ENCODE measurements at places on chromosomes 4 and X.

DNA sequence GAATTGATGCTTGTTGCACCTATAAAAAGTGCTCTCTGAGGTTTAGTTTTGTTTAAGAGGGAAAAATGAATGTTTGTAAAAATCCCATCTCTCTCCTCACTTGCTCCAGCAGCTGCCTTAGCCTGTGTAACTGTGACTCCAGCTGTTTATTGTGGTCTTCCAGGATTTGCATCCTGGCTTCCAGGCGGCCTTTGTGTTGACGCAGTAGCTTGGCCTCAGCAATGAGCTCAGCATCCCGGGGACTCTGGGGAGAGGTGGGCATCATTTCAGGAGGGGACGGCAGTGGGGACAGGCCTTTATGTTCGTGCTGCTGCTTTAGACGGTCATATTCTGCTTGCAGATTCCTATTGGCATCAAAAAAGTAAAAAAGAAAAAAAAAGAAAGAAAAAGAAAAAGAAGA lies 75.3 kb upstream of the FTHL17 start:
- DNase-seq, result no peak

DNA sequence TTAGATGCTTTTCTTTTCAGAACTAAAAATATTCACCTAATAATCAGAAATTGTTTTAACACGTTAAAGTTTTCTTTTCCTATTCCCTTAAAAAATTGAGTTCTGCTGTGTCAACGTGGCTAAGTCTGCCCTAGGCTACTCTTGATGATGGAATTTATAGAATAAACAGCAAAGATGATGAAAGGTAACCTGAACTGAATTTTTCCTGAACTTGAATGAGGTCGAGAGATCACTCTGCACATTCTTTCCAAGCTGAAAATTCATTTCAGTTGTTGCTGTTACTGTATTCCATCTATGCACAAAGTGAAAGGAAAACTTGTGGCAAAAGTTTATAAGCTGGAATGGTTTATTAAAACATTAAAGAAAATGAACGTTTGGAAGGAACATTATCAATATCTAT lies 245.9 kb upstream of the GIMD1 start:
- DNase-seq, result no peak

GRCh38 chr4:85078016-85078415 lies 111.5 kb upstream of the WDFY3 start:
- no peak for DNase-seq

GRCh38 chr4:82434949-82435348 lies 4.6 kb downstream of the ENOPH1 start:
- DNase-seq, result no peak

DNA sequence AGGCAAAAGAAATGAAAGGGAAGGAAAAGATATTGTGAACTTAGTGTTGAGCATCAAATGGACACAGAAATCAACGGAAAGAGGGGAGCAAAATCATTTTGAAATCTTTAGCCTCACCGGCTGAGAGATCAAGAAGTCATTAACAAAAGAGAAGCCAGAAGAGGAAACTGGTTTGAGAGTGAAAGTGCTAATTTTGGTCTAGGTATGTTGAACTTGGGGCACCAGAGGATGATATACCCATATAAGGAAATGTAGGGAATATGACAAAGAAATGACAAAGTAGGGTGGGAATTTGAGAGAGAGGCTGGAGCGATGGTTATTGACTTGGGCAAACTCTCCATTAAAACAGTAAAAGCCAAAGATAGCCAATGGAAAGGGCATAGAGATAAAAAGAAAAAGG lies 183.4 kb upstream of the ATOH1 start:
- DNase-seq, result no peak

- no peak for DNase-seq
These were observed 95.0 kb downstream of the ARX start for GRCh38 chrX:24920769-24921168.

GRCh38 chr4:82744284-82744968 lies 54.2 kb downstream of the SCD5 start:
- no peak for DNase-seq

- no peak for DNase-seq
These were observed 13.4 kb downstream of the RBBP7 start for GRCh38 chrX:16856744-16857143.

- DNase-seq, result no peak
These were observed 60.2 kb upstream of the MSN start for GRCh38 chrX:65607070-65607742.

DNA sequence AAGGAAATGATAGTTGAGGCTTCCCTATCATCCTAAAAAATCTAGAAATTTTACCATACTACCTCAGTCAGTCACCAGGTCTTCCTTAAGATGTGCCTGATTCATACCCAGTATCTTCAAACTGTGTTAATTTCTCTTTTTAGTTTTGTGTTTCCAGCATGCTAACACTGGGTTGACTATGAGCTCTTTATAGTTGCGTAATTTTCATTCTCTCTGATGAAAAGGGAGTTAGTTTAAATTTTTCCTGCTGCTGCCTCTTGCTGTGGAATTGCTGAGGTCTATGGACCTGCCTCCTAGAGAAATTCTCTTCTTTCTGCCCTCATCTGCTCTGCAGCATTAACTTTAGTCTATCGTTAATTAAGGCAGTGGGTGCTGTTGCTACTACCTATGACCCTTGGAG lies 66.6 kb downstream of the BANK1 start:
- DNase-seq, result no peak

DNA sequence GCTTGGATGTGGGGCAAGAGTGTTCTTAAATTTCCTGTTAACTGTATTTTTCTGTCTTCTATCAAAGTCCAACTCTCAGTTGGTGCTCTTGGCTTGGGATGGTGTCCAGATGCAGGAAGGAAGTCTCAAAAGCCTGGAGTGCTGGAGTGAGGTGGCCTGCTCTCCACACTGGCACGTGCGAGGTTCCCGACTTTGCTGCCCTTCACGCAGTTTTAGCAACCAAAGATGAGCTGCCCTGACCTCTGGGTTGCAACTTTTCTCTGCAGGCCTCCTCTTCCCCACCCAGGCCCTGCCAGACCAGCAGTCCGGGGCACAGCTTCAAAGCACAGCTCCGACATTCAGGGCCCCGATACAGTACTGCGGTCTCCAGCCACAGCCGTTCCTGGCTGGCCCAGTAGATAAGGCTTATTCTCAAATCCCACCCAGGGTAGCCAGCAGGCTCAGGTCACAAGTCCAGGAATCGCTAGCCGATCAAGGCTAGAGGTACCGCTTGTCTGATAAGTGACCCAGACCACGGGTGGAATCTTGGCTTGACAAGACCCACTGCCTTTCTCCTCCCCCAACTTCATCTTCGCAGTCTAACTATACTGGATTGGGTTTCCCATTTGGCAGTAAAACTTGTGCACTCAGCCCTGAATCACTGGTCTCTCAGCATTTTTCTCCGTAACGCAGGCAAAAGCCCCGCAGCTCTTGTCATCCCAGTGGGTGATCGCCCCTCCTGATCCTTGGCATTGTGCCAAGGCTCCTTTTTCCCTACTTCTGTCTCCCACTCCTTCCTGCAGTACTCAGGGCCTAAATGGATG lies 21.8 kb upstream of the JADE1 start:
- DNase-seq, result no peak

DNA sequence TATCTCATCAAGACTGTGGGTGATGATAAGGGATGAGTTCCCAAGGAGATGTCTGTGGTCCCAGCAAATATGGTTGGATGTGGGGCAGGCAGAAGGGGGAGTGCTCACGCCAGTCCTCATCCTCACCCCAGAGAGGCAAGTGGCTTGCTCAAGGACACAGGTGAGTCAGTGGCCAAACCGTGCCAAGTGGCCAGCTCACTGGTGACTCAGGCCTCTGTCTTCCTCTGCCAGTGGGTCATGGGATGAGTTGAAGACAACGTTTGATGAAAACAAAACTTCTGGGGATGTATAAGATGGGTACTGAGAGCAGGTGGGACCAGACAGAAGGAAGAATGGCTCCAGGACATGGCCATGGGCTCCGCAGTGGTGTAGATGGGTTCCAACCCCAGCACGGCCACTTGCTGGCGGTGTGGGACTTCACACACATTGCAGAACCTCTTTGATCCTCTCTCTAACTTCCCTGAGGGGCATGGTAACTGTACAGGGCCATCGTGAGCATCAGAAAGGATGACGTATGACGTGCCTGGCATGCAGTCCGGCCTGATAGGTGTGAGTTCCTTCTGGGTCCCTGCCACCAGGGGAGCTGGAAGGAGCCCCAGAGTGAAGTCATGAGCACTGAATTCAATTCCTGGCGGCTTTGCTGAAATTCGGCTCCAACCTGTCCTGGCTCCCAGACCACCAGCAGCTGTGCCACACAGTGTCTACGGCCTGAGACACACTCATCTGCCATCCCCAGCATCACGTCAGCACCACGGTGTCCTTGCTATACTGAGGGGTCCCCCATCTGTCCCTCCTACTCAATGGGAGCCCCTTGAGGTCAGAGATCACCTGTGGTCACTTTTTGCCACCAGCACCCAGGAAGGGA lies 41.3 kb upstream of the GPR78 start:
- DNase-seq, result no peak

DNA sequence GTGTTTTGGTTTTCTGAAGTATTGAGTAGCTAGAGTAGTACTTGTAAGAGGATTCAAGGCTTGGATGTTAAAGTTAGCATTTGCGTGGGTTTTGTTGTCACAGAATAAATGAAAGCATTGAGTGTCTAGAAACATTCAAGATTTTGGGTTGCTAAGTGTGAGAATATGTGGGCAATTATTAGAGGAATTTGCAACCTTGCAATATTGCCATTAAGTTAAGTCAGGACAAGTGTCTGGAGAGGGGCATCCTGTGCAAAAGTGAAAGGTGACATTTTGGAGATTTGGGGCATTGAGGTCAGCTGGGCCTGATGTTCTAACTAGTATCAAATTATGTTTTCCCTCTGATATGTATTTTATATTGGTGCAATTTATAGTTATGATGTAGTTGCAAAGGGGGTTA lies 533.9 kb upstream of the GRID2 start:
- DNase-seq, result no peak

- DNase-seq, result no peak
These were observed 40.0 kb upstream of the APLN start for GRCh38 chrX:129694805-129695204.

DNA sequence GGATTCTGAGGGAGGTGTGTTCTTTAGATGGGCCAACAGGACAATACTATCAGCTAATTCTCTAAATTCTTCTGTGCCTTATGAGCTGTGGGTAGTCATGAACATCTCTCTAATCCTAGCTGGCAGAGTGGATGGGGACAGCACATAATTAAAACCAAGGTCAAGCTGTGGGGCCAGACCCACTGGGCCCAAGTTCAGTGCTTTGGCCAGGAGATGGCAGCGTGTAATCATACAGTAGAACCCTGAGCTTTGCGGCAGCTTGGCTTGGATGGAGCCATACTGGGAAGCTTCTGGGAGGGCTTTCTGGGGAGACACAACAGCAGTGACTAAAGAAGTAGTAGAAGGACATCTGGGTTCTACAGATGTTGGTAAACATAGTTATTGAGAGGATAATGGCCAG lies 140.3 kb upstream of the CXCL13 start:
- DNase-seq, result no peak

GRCh38 chr4:52358366-52358765 lies 300.7 kb downstream of the USP46 start:
- no peak for DNase-seq

DNA sequence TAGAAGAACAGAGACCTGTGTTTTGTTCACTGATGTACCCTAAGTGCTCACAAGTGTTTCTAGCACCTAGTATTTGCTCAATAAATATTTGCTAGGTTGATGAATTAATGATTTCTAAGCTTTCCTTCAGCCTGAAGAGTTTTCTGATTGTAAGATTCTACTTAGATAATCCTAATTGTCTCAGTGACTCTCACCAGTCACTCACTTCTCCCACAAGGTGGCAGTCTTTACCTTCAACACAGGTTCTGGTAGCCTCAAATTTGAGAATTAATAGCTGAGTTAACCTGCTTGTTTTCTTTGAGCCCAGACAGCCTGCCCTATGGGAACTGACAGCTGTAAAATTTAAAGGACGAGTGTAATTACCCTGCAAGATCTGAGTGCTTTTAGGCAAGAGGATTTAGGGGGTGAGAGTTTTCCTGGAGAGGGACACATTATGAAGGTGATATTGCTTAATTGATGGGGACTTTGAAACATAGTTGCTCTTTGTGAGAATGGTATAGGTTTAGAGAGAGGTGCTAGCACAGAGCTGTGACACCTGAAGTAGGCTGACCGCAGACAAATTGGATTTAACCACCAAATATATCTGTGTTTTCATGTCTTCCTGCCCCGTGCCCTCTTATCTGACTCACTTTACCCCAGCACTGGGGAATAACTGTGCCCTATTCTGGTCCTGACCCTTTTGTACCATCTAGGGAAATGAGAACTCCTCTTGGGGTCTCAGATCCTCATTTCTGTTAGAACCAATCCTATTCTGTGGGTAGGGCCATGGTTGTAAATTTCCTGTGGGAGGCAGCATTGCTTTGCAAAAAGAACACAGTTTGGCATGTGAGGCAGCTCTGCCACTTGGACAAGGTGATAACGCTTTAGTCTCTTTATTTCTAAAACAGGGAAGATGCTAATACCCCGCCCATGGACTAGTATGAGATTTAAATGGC lies 27.7 kb downstream of the CD38 start:
- DNase-seq, result no peak

GRCh38 chrX:38999967-39000745 lies 198.9 kb downstream of the MID1IP1 start:
- no peak for DNase-seq

DNA sequence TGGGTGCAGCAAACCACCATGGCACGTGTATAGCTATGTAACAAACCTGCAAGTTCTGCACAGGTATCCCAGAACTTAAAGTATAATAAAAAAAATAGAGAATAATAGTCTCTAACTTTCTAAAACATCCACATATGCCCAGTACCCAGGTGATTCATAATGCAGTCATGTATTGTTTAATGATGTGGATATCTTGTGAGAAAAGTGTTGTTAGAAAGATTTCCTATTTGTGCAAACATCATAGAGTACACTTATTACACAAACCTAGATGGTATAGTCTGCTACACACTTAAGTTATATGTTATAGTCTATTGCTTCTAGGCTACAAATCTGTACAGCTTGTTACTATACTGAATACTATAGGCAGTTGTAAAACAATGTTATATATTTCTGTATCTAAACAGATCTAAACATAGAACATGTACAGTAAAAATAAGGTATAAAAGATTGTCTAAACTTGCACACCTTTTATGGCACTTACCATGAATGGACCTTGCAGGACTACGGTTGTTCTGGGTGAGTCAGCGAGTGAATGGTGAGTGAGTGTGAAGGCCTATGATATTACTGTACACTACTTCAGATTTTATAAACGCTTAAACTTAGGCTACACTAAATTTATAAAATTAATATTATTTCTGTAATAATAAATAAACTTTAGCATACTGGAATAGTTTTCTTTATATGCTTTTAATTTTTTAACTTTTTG lies 232.2 kb upstream of the SLIT2 start:
- DNase-seq, result no peak

DNA sequence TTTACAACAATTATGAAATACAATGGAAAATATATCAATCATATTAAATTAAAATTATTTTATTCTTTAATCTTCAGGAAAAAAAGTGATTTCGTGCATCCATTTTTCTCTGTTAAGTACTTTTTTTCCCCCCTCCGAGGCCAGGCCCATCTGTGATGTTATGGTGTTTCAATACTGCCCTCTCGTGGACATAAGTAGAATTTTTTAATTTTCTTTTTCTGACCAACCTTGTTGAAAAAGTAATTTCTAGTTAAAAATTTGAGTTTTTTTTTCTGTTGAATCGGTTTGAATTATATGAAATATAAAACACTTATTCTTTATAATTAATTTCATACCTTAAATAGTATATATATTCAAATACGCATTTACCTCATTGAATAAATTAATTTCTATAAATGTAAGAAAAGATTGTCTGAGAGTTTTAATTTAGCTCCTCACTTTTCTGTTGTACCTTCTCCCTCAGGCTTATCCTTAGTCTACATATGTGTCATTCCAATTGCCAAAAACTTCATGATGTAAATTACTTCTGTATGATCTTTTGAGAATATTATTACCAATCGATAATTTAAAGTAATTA lies 175.8 kb upstream of the TECRL start:
- DNase-seq, result no peak

Data from NCI-H187 (cell line).